ENCODE measurements at places on chromosomes 16 and 17.

GRCh38 chr17:81101614-81102306, 63.5 kb upstream of the PVALEF start:
- DNase-seq, result peak; percentile 90

- DNase-seq, result no peak
These were observed 25.3 kb downstream of the NARF start for GRCh38 chr17:82483836-82484235.

GRCh38 chr16:52494621-52495020, 52.3 kb downstream of the TOX3 start:
- DNase-seq, result no peak

- no peak for DNase-seq
These were observed 4.2 kb upstream of the MAP3K14 start for GRCh38 chr17:45320931-45321461.

GRCh38 chr16:51134876-51135275, 16.2 kb downstream of the SALL1 start:
- no peak for DNase-seq

DNA sequence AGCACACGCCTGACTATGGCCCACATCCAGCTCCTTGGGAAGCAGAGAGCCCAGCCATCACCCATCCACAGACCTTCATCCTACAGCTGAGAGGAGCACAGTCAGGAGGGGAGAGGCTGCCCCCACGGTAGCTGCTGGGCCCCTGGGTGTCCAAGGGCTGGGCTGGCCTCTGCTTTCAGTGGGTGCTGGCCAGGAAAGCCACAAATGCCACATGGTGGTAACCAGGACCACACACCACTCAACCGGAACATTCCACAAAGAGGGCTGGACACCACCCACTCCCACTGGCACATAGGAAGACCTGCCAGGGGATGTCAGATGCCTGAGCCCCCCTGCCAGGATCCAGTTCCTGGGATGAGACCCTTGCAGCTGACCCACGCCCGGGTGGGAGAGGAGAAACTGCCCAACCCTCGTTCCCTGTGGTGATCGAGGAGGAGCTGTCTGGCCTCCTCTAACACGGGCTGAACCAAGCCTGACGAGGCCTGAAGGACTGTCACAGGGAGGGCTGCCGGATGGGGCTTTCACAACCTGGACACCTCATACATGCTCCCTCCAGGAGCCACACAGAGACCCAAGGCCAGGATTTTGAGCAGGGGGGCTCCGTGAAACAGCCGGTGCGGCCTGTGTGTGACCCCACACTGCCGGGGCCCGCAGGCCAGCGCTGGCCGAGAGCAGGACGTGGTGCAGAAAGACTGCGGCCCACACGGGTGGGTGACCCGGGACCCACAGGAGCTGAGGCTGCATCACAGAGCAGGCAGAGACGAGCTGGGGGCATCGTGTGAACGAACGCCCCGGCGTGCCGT, 30.7 kb downstream of the PIEZO1 start:
- DNase-seq, result no peak

DNA sequence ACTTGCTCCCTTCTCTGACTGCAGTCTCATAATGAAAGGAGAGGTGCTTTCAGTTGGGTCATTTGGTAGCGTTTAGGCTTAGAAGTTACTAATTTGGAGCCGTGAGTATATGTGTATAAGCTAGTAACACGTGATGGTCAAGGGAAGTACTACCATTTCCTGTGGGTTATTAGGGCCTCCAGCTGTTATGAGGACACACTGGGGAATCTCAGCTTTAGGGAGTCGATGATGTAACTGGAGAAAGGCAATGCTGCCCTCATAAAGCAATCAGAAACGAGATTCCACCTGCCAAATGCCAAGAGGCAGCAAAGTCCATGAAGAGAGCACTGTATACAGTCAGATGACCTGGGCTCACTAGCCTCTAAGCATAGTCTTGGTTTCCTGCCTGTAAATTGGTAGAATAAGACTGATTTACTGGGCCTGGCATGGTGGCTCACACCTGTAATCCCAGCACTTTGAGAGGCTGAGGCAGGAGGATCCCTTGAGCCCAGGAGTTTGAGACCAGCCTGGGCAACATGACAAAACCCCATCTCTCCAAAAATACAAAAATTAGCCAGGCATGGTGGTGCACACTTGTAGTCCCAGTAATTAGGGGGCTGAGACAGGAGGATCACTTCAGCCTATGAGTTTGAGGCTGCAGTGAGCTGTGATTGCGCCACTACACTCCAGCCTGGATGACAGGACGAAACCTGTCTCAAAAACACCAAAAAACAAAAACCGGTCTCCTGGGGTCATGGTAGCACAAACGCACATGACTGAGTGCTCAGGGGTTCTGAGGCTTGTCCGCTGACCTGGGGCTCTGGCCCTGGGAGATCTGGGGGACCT, 53.0 kb downstream of the SF3B3 start:
- DNase-seq, result no peak

DNA sequence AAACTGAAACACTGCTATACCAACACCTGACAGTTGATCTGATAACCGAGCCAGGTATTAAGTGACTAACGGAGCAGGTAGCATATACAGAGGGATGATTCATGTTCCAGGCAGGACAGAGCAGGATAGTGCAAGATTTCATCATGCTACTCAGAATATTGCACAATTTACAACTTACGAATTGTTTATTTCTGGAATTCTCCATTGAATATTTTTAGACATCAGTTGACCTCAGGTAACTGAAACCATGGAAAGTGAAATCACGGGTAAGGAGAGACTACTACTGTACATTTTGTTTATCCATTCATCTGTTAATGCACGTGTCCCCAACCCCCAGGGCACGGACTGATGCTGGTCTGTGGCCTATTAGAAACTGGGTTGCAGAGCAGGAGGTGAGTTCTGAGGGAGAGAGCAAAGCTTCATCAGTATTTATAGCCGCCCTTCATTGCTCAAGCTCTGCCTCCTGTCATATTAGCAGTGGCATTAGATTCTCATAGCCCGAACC, 14.5 kb upstream of the PPM1E start:
- DNase-seq, result no peak

Measured in activated naive CD4-positive, alpha-beta T cell treated with Interleukin-2 at 50 U/mL for 16 hours (primary cell).